A172 (cell line): ENCODE measurements at places on chromosomes 5 and 9. TPM values are rescaled to one million over a fixed set of nuclear protein-coding genes. Genes with fewer than 3 reads are reported as not detected.

DNA sequence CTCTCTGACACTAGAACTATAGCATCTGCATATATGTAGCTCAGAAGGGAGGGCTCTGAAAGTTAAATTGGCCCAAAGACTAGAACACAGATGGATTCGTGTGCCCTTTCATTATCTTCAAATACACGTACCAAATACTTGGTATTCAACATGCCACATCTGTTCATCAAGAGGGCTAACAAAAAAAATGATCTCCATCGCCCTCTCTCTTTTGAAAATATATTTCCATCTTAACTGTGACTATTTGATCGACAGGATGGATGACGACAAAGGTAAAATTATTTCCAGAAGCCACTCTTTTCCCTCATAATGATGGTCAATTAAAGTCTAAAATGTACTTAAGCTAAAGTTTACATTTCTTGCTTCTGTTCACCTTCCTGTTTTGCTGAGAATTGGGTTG is 77.0 kb downstream of the SEMA6A start:
- DNase-seq: no peak

RNF183 gene
- not detected in 2 replicates for total RNA-seq

DNA sequence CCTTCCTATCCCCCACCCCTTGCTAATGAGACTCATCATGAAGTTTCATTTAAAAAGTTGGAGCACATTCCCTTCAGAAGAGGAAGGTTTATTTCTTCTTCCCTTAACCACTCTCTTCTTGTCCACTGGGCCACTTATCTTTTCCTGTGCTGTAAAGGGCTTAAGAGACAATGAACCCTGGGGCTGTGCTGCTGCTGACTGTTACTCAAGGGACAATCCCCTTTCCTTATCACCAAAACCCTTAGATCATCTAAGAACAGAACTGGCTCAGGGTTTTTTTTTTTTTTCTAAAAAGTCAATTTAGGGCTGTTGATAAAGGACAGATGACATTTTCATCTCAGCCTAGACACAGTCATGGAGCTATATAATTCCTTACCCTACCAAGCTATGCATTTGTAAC is 29.6 kb downstream of the CAPSL start:
- peak; percentile 26 for DNase-seq

CDHR2 gene
- 0.12 TPM in 1 of 2 replicates, not detected in the other for total RNA-seq

- no peak for DNase-seq
These were observed 83.1 kb downstream of the COL27A1 start for GRCh38 chr9:114238472-114238871.

FBN2 gene
- total RNA-seq: 11.6 and 11.8 TPM in 2 replicates

DNA sequence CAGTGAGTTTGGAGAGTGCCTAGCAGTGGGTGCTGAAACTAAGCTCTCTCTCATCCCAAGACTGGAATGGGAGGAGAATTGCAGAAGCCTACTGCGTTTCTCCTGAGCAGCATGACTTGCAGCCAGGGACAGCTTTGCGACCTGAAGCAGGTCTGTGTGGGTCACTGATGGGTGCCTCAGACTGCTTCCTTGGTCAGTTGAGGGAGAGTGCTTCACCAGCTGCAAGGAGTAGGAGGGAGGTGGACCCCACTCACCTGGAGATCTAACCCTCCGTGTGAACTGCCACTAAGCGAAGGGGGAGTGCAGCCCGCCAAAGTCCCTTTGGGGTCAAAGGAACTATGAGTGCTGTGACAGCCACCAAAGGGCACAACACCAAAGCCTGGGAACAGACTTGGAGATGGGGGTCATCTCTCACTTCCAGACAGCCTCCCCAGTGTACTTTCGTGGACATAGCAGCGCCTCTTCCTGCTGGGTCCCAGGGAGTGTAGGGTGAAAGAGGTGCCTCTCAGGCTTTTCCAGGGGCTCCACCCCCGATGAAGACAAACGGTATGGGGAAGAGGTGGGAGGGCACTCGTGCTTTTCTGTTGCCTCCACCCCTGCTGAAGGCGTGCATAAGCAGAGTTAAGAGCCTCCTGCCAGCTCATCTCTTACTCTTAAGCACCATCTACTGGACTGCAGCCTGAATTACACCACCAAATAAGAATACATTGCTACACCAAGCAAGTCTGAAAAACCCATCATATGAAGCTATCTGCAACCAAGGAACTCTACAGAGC is 34.3 kb upstream of the MACIR start:
- DNase-seq: peak; percentile 72

- DNase-seq: no peak
These were observed 154.3 kb downstream of the PALM2AKAP2 start for GRCh38 chr9:109934136-109934856.

GRCh38 chr5:132283423-132284043 is 10.7 kb upstream of the SLC22A4 start:
- no peak for DNase-seq

PCDHA13 gene
- 0.26 TPM in 1 of 2 replicates, not detected in the other for total RNA-seq

PPP1R26 gene
- 30.9 and 32.7 TPM in 2 replicates for total RNA-seq

DNA sequence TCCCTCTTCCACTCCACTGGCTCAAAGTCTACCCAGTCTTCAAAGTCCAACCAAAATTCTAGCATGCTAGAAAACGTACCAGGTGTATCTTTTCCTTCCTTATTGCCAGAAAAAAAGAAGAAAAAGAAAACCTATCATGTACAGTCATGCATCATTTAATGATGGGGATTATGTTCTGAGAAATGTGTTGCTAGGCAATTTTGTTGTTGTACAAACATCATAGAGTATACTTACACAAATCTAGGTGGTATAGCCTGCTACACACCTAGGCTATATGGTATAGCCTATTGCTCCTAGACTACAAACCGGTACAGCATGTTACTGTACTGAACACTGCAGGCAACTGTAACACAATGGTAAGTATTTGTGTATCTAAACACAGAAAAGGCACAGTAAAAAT is 104.8 kb downstream of the SREK1 start:
- DNase-seq: no peak

GRCh38 chr5:20974426-20974825 is 986.4 kb upstream of the CDH18 start:
- no peak for DNase-seq

MOB3B gene
- 0.02 TPM in 1 of 2 replicates, not detected in the other for total RNA-seq

GRCh38 chr5:144141585-144141984 is 28.9 kb downstream of the YIPF5 start:
- DNase-seq: no peak

- DNase-seq: no peak
These were observed 121.1 kb upstream of the SLC12A2 start for GRCh38 chr5:127962491-127962890.

- DNase-seq: peak; percentile 19
These were observed 70.1 kb upstream of the PANK3 start for GRCh38 chr5:168649306-168649705.

BTNL8 gene
- total RNA-seq: 0.71 TPM in 1 of 2 replicates, not detected in the other

SPACA9 gene
- total RNA-seq: 5.1 and 9.6 TPM in 2 replicates

DNA sequence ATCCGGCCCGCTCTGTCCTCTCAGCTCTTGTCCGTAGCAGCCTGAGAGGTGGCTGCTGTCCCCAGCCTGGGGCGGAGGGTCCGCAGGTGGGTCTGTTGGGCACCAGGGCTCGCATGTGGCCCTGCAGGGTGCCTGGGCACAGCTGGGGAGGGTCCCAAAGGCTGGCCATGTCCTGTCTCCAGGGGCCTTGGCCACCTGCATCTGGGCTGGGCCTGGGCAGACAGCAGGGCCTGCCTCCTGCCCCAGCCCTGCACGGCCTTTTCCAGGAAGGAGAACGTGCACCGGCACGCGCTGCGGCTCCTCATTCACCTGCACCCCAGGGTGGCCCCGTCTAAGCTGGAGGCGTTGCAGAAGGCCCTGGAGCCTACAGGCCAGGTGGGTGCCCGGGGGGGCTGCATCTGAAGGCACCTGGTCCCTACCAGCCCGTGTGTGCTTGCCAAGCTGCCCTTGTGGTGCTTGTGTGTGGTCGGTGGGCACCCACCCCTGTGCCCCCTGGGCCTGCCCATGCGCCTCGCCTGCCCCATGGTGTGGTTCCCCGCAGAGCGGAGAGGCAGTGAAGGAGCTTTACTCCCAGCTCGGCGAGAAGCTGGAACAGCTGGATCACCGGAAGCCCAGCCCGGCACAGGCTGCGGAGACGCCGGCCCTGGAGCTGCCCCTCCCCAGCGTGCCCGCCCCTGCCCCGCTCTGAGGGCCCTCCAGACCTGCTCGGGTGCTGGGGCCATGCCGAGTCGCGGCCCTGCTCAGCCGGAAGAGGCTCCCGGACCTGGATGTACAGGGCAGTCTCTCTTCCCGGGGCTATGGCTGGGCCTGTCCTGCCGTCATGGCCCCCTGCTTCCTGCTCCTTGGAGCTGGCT is 5.1 kb upstream of the TOR4A start:
- DNase-seq: no peak

- no peak for DNase-seq
These were observed 91.2 kb upstream of the PRR16 start for GRCh38 chr5:120372899-120373298.

DNA sequence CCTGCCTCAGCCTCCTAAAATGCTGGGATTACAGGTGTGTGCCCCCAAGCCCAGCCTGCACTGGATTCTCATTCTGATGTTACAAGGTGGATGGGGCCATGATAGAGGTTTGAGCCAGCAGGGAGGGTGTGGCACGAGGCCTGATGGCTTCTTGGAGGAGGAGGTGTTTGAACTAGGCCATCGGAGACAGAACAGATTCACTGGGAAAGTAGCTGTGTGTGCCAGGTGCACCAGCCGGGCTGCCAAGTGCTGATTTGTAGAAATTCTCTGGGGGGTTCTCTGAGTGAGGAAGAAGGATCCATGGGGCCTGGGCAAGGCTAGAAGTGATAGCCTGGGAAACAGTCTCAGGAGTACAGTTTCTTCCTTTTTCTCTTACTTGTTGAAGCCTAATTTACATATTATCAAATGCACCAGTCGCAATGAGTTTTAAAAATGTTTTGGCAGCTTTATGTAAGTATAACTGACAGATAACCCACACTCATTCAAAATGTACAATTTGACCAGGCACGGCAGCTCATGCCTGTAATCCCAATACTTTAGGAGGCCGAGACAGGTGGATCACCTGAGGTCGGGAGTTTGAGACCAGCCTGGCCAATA is 31.1 kb upstream of the STXBP1 start:
- DNase-seq: no peak

DNA sequence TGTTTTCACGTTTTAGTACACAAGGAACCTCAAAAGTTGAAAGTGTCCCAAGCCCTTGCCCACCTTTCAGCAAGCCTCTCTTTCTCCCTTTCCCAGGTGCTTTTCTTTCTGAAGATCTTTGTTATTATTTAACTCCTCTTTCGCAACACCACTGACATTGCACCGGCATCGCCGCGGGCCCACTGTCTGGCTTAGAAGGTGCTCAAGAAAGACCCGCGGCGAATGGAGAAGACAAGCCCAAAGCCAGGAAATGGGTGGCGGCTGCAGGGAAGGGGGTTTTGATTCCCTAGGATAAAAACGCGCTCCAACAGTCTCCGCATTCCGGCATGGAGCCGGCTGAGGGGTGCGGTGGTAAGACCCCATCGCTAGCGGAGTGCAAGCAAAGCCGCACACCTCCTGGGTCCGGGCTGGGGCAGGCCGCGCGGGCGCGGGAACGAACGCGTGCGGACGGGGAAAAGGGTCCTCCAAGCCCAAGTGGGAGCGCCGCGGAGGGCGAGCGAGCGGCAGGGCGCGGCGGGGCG is 404 bp upstream of the AFAP1L1 start:
- no peak for DNase-seq

KIF20A gene
- total RNA-seq: 105 and 109 TPM in 2 replicates

FREM1 gene
- total RNA-seq: 0.14 TPM in 1 of 2 replicates, not detected in the other

- DNase-seq: peak; percentile 75
These were observed 57.3 kb upstream of the C6 start for GRCh38 chr5:41270423-41271251.
